ENCODE measurements at places on chromosomes 11 and 22.

DNA sequence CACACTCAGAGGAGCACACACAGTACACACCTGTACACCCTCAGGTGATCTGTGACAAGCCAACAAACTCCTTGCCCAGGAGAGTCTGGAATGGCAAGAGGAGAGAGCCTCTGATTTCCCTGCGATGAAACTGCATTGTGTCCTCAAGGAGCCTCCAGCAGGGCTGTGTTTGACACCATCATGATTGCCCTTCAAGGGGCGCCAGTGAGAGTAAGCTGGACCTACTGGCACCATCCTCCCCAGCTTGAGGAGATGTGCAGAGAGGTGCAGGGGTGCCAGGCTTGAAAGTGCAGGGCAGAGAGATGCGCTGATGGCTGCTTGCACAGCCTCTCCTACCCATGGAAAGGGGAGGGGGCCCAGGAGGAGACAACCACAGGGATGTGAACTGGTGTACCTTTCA lies 188.8 kb upstream of the CADM1 start:
- DNase-seq = no peak

GRCh38 chr11:30610628-30611027 lies 24.5 kb upstream of the MPPED2 start:
- no peak for DNase-seq

DNA sequence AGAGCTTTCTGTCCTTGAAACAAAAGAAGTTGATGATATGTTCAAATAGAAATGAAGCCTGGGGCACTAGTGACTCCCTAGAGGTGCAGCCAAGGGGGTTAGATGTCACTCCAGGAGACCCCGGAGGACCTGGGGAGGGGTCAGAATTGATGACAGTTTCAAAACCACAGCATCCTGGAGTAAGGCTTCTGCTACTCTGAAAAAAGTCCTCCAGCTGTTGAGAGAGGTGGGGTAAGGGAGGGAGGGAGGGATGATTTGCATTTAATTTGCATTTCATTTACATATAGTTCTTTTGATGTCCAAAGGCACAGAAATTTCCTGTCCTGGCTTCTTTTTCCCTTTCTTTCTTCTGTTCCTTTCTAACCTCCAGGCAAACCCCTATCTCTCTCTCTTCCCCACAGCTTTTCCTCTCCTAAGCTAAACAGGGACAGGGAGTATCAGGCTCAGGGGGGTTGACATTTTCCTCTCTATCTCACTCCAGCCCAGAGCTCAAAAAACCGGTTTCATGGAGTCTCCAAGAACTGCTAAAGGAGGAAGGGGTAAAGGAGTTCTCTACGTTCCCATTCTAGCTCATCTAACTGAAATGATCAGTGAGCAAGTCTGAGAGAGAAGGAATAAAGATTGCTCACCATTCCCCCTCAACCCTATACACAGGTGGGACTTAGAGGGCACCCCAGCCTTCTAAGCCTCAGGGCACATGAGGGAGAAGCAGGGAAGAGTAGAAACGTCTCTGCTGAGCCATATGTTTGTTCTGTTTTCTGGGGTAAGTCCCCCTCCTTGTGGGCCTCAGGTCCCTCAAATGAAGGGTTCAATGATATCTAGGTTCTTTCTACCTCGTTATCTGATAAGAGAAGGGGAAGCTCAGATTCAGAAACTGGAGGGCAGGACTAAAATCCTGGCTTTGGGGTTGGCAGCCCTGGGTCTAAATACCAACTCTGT lies 3.5 kb upstream of the POU2F3 start:
- no peak for DNase-seq

- DNase-seq = no peak
Measured at GRCh38 chr11:94402355-94402754, 1.1 kb upstream of the GPR83 start.

DNA sequence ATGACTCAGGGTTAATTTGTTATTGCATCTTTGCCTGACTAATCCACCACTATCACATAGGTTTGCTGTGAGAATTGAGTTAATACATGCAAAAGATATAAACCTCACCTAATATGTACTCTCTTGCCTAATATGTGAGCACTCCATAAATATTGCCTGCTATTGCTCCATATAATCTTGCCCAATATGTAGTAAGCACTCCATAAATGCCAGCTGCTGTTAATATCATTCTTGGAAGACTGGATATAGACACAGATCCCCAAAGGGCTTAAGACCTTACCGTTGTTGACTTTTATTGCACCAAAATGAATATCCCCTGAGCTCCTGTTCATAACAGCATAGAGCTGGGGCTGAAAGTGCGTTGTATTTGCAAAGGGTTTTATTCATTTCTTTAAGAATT lies 27.0 kb upstream of the LRRC55 start:
- no peak for DNase-seq

DNA sequence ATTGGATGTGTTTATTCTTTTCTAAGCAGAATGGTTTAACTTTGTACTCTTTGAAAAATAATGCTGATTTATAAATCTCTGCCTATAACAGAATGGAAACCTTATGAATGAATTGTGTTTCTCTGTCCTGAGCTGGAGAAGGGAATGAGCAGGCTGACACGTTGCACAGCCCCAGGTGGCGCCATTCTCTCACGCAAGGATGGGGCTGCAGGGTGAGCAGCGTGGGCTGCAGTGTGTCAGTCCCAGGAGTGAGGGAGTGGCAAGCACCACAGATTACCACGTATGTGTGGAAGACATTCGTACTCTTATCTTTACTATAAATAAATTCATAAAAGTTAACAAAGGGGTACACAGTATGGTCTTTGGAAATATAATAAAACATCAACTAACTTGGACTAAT lies 33.4 kb downstream of the FDX1 start:
- no peak for DNase-seq

GRCh38 chr11:11836676-11837231 lies 5.0 kb upstream of the USP47 start:
- no peak for DNase-seq

- no peak for DNase-seq
Measured at GRCh38 chr11:87180742-87181141, 143.0 kb downstream of the TMEM135 start.

- DNase-seq = no peak
Measured at GRCh38 chr11:114359342-114359741, 41.0 kb downstream of the C11orf71 start.

DNA sequence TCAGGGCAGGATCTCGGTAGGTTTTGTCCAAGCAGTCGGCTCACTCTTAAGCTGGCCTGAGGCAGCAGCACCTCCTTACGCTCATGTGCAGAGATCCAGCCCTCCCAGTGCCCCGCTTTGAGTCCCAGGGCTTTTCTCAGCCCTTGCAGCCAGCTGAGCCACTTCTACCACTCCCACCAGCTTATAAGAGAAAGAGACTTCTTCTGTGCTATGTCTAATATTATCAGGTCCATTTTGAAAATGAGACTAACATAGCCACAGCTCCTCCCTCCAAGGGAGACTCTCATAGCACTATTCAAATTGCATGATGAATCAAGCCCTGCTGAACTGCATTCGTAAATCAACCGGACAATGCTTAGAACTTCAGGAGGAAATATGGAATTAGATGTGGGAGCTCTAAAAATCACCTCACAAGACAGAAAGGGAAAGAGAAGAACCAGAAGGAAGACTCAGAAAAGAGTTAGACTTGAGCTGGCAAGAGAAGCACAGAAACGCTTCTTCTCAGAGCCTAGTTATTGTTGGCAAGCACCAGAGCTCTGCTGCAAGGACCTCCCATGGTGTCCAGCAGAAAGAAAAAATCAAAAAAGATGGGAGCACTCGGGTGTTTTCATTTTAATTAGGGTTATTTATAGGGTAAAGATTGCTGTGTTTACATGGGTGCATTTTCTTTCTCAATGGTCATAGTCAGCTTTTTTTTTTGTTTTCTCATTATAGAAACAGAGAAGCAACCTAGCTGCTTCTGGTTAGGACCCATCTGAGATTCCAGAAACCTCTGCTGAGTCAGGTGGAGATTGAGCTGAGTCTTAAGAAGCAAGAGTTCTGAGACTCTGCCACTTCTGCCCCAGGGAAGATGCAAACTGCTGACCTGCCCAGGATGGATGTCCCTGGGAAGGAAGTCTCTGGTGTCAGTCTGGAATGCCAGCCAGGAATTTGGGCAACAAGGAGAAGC lies 181.4 kb downstream of the ETS1 start:
- DNase-seq = no peak

GRCh38 chr22:27801616-27802345 lies at the start of gene MN1:
Gene MN1, minus strand, starts transcription at chr22:27801756. Its CDS starts 1,213 bp downstream, at chr22:27800543.
- DNase-seq = peak; percentile 43

- no peak for DNase-seq
Measured at GRCh38 chr11:66046901-66047300, 2.1 kb downstream of the GAL3ST3 start.

DNA sequence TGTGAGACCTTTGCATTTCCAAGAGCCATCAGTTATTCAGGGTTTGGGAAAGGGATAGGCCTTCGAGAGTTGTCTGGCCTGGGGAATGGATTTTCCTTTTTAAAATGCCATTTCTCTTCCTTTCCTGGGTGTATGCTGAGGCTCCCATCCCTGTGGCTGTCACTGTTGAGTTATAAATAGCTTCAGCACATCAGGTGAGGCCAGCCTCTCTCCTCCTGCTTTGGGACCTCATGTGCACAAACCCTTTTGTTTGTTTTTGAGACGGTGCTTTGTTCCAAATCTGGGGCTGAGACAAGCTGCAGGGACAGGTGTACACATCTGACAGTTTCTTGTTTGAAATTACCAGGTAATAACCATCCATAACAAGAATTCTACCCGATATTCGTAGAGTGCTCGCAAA lies 1.3 kb downstream of the TEF start:
- no peak for DNase-seq

GRCh38 chr22:48091060-48091650 lies 1328.7 kb downstream of the TBC1D22A start:
- DNase-seq = no peak

GRCh38 chr11:5690216-5690615 lies 626 bp downstream of the TRIM22 start:
- no peak for DNase-seq

DNA sequence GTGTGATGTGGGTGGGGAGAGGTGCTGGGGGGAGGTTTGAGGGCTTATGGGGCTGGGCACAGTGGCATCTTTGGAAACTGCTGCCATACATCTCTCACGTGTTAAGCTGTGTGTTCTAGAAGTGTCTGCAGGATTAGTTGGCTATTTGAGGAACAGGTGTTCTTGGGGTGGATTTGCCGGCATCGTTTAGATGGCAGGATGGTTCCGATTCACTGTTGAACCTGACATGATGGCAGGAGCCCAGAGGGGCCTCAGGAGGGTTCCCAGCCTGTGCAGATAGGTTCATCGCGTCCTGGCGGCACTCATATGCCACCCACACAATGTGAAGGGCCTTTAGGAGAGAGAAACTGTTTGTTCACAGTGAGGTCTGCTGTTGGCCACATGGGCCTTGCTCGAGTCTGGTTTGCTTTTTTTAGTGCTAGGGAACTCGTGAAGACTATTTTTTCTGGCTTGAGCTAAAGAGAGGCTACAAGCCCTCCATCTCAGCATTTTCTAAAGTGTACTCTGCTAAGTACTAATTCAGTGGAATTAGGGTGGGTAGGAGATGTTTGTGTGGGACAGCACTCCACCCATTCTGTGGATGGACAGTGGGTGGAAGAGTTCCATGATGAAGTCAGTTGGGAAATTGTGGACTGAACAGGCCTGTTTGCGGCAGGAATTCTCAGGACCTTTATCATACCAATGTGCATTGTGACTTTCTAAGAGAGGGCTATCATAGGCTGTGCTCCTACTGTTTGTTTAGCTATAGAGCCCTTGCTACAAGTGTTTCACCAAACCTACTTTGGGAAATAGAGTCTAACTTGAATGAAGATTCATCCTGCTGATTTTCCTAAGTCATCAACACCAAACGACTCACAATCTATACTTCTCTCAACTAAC lies 55.4 kb upstream of the PLET1 start:
- no peak for DNase-seq

GRCh38 chr22:37299969-37300509 lies 17.7 kb downstream of the CYTH4 start:
- DNase-seq = no peak

DNA sequence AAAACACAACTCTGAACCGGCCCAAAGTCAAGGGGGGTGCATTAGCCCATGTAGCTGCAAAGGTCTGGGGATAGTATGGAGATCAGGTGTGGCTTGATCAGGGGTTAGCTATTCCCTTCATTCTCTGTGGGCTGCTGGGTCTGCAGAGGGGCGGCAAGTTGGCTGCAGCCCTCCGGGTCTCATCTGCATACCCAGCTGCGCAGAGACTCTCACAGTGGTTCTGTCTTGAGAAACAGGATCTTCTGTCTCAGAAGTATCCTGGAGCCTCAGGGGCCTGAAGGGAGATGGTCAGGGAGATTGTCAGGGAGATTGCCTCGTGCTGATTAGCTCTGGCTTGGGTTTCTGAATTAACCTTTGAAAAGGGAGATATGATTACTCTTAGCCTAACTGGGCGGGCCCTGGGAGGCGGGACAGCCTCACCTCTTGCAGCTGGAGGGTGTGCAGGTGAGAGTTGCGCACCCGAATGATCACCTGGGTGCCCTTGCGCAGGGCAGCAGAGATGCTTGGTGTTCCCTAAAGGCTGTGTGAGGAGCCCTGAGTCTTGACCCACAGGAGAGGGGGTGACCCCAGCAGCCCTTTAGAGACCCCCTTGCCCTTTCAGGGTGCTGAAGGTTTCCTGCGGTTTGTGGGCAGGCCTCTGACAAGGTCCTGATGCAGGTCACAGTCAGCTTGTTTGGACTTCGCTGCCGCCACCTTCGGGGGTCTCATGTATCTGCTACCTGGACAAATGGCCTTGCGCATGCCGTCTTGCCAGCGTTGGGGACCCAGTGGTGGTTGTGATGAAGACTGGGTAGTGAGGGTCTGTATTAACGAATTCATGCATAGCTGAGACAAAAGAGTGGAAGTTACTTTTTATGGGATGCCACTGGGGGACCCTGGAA lies 7.3 kb downstream of the ARHGAP8 start:
- DNase-seq = no peak

GRCh38 chr11:111632516-111633220 lies 30.4 kb downstream of the SIK2 start:
- DNase-seq = no peak

DNA sequence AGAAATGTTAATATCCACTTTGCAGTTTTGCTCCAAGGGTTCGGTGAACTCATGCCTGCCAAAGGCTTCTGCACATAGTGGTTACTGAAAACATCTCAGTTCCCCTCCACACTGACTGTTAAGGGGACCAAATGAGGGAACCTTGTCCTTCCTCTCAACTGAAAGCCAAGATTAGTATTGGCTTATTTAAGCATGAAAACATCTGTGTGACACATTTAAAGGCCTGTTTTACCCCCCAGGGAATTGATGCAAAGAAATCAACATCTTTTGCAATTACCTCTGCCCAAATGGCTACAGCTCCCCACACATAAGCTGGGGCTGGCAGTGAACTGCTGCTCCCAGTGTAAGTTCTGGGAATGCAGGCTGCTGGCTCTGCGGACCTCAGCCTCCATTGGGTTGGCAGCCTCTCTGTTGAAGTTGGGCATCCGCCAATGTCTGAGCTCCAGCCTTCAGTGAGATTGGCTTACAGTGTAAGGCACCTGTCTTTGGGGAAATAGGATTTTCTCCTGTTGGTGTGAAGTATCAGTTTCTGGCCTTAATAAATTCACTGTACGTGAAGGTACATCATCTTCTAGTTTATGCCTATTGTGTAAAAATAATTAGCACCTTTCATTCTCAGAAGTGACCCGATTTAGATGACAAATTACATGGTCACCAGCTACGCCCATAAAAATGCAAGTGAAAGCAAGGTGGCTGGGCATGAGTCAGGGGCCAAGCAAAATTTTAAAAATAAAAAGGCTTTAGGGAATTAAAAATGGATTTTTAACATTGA lies 213.4 kb upstream of the SYN3 start:
- peak; percentile 88 for DNase-seq

Measured in pancreas (tissue), 10 donors.